ENCODE measurements at places on chromosomes 4 and X.

- no peak for DNase-seq
These were observed 149.5 kb downstream of the DHRSX start for GRCh38 chrX:2351321-2351720.

GRCh38 chr4:82747686-82748575 lies 50.7 kb downstream of the SCD5 start:
- DNase-seq: no peak

GRCh38 chr4:155692361-155692760 lies 25.7 kb downstream of the GUCY1A1 start:
- DNase-seq: no peak

DNA sequence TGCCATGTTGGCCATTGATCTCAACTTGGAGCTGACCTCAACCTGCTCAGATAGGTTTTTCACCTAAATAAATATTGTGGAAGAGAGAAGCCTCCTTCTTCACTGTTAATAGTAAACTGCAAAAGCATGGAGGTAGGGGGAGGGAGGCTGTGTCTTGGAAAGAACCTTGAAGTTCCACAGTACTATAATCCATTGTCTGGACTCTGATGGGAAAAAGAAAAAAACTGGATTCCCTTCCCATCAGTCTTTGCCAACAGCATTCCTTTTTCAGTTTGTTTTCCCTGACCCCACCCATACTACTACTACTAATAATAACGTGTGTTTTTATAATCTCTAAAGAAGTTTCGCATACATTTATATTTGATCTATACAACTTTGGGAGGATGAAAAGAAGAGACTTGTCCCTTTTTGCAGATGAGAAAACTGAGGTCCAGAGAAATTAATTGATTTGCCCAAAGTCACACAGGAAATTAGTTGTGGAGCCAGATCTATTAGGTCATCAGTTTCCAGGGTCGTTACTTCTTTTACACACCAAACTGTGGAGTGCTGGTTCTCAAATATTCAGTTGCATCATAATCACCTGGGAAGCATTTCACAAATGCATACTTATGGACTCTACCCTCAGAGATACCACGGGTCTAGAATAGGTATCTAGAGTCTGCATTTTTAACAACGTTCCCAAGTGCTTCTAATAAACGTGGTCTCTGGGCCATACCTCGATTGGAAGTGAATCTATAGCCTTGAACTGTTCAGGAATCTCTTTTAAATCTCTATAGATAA lies 59.1 kb downstream of the LUZP4 start:
- DNase-seq: no peak

DNA sequence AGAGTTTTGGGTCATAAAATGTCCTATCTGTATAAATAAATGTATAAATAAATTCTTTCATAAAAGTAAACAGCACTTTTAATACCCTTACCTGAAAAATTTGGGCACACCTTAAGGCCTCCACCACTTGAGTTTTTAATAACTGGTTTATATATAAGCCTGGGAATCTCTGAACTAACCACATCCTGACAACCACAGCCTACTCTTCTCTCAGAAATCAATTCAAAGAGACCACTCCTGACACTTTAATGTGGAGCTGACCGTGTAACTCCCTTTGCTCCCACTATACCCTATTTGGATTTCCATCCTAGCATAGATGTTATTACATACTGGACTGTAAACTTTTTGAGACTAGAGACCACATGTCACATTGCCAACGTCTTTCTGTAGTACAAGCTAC lies 3.5 kb downstream of the FBXL5 start:
- no peak for DNase-seq

DNA sequence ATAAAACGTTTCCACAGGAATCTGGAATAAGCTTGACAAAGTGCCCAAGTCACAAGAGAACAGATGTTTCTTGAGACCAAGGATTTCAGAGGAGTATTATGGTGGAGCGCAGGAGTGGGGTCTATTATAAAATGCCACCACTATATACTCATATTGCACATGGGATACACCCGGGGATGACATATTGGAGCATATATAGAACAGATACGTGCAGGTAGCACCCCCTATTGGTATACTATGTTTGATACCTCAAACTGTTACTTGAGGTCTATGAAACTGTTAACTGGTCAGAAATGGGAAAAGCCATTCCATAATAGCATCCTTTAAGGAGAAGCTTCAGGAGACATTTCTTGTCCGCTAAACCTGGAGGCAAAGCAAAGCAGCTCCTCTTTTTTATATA lies 86.0 kb downstream of the PCYT1B start:
- DNase-seq: no peak

GRCh38 chrX:43655151-43656004 lies 721 bp upstream of the MAOA start:
- DNase-seq: peak; percentile 0

DNA sequence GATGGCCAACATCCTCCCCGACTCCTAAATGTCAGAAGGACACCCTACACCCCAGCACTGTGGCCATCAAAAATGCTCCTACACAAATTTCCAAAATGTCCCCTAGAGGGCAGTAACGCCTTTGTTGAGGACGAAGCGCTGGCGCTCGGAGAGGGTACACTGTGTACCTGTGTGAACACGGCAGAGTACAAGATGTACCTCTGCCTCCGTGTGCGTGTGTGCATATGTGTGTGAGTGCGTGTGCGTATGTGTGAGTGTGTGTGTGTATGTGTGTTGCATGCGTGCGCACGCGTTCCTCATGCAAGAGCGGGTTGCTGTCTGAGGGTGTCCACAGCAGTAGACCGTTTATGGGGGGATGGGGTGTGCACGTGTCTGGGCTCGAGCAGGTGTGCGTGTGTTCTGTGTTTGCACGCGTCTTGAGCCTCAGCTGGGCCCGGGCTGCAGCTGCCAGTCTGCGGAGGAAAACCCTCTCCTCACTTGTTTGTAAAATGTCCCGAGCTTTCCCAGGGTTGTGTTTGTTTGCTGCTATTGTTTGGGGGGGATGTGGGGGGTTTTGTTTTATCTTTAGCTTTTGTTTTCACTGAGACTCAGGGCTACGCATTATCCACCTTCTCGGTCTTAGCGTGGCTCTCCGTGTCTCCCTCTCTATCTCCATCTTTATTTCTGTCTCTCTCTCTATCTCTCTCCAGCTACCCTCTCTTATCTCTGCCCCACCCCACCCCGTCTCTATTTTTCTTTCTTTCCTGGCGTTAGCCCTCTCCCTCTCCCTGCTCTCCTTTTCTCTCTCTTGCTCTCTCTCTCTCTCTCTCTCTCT lies 10.4 kb upstream of the TSPYL2 start:
- peak; percentile 32 for DNase-seq

- DNase-seq: no peak
These were observed 282.1 kb upstream of the GIMD1 start for GRCh38 chr4:106650701-106651100.

DNA sequence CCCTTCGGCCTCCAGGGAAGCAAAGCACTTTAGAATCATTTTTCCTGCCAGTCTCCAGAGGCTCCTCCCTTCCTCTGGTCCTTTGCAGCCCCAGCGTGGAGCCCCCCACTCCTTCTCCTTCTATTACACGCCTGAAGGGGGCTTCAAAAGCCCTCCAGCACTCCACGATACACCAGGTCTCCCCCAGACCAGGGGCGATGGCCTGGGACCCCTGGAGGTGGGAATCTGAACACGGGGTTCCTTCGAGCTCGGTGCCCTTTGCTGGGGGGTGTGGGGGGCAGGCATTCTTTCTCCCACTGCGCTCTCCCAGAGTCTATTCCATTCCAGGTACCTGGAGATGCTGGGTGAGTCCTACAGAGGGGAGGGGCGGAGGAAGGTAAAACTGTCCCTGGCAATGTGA lies 97.6 kb downstream of the HMX1 start:
- no peak for DNase-seq

- no peak for DNase-seq
These were observed 378.5 kb upstream of the ZFP42 start for GRCh38 chr4:187617113-187617512.

DNA sequence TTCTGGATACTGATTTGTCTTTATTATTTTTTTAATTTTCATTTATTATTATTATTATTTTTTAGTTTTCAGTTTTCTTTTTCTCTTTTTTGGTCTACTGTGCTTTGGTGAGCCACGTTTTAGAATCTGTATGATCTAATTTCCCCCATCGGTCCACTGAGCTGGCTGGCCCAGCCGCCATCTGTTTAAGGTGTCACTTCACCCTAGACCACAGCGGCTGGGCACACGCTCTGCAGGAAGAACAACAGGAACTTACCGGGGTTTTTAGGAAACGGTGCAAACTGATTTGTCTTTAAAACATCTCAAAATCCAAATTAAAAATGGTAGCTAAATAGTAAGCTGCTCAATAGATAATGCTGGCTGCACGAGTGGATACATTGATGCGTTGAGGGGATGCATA lies 48.8 kb upstream of the AMOT start:
- no peak for DNase-seq

DNA sequence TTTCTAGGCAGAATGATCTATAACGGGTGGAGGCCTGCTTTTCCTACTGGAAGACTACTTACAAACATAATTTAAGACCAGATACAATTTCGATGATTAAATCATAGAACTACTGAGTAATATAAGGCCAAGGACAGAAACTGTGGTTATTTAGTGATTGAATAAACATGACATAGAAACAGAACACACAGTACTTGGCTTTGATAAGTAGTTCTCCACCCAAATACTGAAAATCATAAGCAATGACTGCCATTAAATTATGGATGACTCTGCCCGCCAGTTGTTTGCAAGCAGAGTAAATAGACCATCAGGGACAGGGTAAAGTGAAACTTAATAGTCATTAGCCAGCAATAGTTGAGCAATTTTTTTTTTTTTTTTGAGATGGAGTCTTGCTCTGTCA lies 17.2 kb upstream of the SMIM14 start:
- DNase-seq: no peak

DNA sequence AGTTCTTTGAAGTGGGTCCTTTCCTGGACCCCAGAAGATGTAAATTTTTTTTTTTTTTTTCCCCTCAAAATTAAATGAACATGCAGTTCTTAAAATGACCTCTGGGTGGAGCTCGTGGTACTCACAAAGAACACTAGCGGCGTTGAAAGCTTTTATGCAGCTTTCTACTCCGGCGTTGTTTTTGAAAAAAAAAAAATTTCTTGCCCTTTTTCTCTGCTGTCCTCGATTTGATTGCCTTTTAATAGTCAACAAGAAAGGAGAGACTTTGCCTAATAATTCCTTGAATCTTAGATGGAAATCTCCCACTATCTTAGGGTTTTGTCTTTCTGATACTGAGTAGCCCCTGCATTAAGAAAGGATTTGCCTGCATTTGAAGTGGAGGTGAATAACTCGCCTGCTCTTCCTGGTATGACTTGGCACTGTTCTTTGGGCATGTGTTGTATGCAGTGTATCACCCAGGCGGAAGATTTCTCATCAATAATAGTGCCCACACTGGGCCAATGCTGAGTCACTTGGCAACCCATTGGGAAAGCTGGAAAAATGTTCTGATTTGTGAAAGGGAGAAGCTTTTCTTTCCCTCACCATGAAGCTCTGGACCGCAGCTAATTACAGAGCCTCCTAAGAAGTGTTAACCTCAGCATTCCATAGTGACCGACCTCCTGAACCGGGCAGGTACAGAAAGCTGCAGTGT lies 104.0 kb downstream of the PHEX start:
- no peak for DNase-seq

- DNase-seq: no peak
These were observed 189.9 kb downstream of the AASDH start for GRCh38 chr4:56197387-56197786.

GRCh38 chr4:1318488-1319213 lies 28.4 kb upstream of the UVSSA start:
- DNase-seq: no peak

DNA sequence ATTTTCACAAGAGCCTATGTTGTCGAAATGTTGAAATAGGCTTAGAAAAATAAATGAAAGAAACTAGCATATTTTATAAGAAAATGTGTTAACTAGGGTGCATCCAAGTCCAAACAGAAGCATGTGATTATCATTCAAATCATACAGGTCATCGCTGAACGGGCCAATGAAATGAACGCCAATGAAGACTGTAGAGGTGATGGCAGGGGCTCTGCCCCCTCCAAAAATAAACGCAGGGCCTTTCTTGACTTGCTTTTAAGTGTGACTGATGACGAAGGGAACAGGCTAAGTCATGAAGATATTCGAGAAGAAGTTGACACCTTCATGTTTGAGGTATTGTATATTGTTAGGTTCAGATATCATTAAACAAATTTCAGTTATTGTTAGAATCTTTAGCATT lies 9.6 kb downstream of the CYP4V2 start:
- no peak for DNase-seq

DNA sequence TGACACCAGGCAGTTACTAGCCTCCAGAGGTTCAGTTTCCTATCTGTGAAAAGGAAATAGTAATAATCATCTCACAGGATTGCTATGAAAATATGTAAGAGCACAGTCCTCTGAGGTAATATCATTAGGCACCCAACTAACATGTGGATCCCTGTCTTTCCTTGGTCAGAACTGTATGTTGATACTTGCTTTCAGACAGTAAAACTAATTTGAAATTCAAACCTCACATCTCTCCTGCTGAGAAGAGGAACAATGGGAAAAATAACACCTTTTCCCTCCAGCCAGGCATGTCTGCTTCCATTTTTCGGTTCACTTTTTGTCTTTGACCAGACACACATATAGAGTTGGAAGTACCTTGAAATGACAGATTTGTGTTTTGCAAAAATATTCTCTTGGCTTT lies 262.7 kb downstream of the IL15 start:
- no peak for DNase-seq

DNA sequence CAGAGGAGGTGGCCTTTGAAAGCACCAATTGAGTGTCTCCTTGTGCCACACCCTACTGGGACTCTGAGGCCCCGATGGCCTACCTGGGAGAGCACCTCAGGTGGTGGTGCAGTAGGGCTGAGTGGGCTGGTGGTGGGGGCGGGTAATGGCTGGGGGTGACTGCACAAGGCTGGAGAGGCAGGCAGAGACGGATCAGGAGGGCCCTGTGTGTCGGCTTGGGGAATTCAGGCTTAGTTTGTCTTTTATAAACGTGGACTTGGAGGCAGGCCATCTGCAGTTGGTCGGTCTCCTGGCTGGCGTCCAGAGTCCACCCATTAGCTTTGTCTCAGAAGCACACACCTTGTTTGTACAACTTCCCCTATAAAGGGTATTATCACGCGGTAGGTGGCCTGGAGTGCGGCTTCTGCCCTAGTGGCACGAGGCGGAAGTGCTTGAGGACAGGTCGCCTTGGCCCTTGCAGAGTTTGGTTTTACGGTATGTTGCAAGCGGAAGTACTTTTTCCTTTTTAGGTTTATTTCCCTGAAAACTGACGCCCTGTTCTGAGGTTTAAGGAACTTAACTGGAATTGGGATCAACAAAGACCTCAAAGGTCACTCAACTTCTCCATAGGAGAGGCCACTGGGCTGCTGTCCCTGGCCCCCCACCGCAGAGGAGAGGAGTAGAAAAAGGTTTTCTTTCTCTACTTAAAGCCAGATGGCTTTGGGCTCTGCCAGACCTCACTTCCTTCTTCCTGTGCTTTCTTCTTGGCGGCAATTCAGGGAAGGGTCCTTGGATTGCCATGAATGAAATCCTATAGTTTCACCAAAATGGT lies 8.0 kb downstream of the TBC1D14 start:
- DNase-seq: no peak

DNA sequence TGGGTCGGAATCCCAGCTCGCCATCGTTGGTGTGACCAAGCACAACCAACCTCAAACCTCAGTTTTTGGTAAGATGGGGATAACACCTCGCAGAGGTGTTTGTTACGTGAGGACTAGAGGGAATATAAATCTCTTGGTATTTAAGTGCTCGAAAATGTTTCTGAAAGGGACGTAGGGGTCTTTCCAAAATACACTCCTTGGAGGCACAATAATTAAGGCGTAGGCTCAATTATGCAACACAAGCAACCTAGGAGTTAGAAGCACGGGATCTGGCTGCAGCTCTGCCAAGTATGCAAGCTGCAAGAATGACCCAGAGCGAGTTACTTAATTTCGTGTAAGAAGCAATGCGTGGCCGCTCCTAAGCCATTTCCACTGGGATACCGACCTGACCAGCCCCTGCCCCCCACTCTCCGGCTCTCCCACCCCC lies 552 bp downstream of the ADH5 start:
- no peak for DNase-seq
